ENCODE measurements at places on chromosomes 5 and 9. TPM values are rescaled to one million over a fixed set of nuclear protein-coding genes. Genes with fewer than 3 reads are reported as not detected.

The BTNL8 gene
- total RNA-seq = not detected

The LHX3 gene
- 0.09 TPM for total RNA-seq

The MLANA gene
- not detected for total RNA-seq

The CA9 gene
- 4.2 TPM for total RNA-seq

The EIF4EBP3 gene
- total RNA-seq = 2.1 TPM

The RNF183 gene
- not detected for total RNA-seq

The SOHLH1 gene
- total RNA-seq = not detected

The SLC6A19 gene
- 0.01 TPM for total RNA-seq

The PCDHGA4 gene
- 0.16 TPM for total RNA-seq

The PDE4D gene
- total RNA-seq = 50.9 TPM

The CCNJL gene
- 13.6 TPM for total RNA-seq

The PTPN3 gene
- 15.4 TPM for total RNA-seq

The RANBP17 gene
- total RNA-seq = 2.0 TPM

The IFNA21 gene
- not detected for total RNA-seq

The IFNA2 gene
- total RNA-seq = not detected

The OCLN gene
- 9.0 TPM for total RNA-seq

The TYRP1 gene
- total RNA-seq = not detected

The SELENOP gene
- 0.18 TPM for total RNA-seq

The PCDHB2 gene
- total RNA-seq = 3.5 TPM

The ARHGEF37 gene
- total RNA-seq = 0.72 TPM

The SLC36A3 gene
- total RNA-seq = not detected

The DAP gene
- 57.0 TPM for total RNA-seq

The SPATA31E1 gene
- total RNA-seq = 0.03 TPM

The PCDHAC2 gene
- total RNA-seq = 2.9 TPM

The TAF11L2 gene
- total RNA-seq = not detected

The TAF11L5 gene
- total RNA-seq = not detected

The ZFP2 gene
- not detected for total RNA-seq

The BTNL9 gene
- total RNA-seq = 0.83 TPM

The TMEM232 gene
- not detected for total RNA-seq

The DNAJC21 gene
- total RNA-seq = 26.9 TPM

The SMIM3 gene
- total RNA-seq = 4.1 TPM

The ZDHHC11 gene
- 14.5 TPM for total RNA-seq

The TRIP13 gene
- 68.0 TPM for total RNA-seq

The C9orf57 gene
- not detected for total RNA-seq

The NDUFAF2 gene
- total RNA-seq = 77.6 TPM
